Stimulated activated CD4-positive, alpha-beta T cell treated with anti-CD3 and anti-CD28 coated beads, TNF-alpha, amount 100 ng/mL, for 4 hours (primary cell): ENCODE measurements at places on chromosomes 5 and 9.

- no peak for DNase-seq
Observed at GRCh38 chr5:158414780-158415179, 555.8 kb upstream of the CLINT1 start.

DNA sequence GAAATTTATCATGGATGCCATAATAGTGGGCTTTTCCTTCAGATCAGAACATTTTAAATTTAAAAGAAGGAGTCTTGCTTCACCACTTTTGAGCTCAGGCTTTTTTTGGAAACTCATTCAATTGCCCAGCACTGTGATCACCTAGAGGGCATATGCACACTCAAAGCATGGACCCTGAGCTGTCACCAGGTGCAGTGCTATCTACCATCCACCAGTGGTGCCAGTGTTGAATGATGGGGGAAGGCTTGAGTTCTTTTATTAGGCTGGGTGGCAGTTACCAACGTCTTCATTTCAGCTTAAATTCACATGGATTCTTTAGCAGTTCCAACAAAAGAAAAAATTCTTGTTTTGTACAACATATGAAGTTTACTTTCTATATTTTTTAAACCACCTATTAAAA lies 164.1 kb downstream of the CFAP90 start:
- DNase-seq = no peak

- no peak for DNase-seq
Observed at GRCh38 chr9:74122661-74123060, 374.5 kb upstream of the RORB start.

- DNase-seq = no peak
Observed at GRCh38 chr9:4038182-4038723, 261.6 kb downstream of the GLIS3 start.

- peak; percentile 42 for DNase-seq
Observed at GRCh38 chr5:177111720-177112394, 21.7 kb upstream of the NSD1 start.
